ENCODE measurements at places on chromosomes 1 and 21. TPM values are rescaled to one million over a fixed set of nuclear protein-coding genes. Genes with fewer than 3 reads are reported as not detected.
A peak's percentile ranks its signal among the peaks of the same experiment; 100 is the strongest.

- no peak for DNase-seq
Measured at GRCh38 chr21:17393413-17393812, 119.4 kb upstream of the CXADR start.

DNA sequence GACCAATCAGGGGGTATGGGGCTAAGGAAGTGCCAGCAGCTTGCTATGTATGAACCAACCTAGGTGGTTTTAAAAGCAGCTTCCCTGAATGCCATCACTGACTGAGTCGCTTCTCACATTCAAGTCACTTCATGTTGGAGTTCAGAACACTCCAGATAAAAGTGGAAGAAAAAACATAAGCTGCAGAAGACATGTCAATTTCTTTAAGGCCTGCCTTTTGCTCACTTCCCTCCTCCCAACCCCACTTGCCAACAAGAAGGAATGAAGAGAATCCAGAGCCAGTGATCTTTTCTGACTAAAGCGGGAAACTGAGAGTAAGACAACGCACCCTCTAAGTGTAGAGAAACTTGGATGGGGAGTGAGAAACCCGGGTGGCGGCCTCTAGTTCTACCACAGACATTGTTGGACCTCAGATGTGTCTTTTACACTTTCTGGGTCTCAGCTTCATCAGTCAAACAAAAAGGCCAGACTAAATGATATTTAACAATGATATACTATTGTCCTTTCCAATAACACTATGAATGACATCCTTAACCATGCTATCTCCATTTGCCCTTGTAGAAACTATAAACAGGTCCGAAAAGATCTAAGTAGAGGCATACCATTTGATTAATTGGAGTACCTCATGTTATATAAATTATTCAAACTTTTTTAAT is 54.1 kb downstream of the LUZP1 start:
- DNase-seq: no peak

GRCh38 chr21:39647476-39647875 is 34.7 kb downstream of the B3GALT5 start:
- no peak for DNase-seq

The HHIPL2 gene
- 0.16 TPM for total RNA-seq

- DNase-seq: no peak
Measured at GRCh38 chr1:150171801-150172200, 22.1 kb downstream of the PLEKHO1 start.

GRCh38 chr1:243507672-243508302 is 251.9 kb downstream of the SDCCAG8 start:
- no peak for DNase-seq

The TNNI3K gene
- not detected for total RNA-seq

DNA sequence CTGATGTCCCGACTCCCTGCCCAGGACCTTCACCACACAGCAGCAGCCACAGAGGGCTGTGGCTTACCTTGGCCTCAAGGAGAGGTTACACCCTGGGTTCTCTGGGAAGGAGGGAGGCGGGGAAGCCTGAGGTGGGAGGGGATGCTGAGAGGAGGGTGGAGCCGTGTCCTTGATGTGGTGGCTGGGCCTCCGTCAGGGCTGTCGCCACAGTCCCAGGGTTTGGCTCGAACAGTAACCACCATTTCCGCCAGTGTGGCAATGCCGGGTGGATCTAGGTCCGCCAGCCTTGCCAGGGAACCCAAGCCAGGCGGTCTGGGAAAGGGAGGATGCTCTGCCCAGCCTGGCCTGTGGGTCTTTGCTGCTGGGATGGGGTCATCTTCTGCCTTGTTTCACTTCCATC is 18.4 kb upstream of the CDCA8 start:
- peak; percentile 67 for DNase-seq

DNA sequence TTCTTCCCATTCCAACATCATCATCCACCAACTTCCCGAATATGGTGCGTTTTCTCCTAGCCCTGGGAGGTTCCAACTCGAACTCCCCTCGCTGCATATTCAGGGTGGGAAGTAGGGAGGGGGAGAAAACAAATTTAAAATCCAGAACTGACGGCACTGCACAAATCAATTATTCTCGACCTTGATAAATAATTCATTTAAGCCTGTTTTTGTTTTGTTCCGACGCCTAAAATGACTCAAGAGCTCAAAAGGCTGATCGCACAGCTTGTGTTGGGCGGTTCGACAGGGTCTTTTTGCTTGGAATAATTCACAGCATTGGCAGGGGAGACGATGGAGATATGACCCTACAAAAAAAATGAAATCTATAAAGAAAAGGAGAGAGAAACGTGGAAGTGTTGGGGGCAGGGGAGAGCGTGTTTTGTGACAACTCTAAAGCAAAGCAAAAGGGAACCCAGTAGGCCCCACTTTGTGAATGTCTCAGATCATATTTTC is 3.1 kb upstream of the BARHL2 start:
- no peak for DNase-seq

The TMEM9 gene
- total RNA-seq: 13.2 TPM

The TEDDM1 gene
- not detected for total RNA-seq

DNA sequence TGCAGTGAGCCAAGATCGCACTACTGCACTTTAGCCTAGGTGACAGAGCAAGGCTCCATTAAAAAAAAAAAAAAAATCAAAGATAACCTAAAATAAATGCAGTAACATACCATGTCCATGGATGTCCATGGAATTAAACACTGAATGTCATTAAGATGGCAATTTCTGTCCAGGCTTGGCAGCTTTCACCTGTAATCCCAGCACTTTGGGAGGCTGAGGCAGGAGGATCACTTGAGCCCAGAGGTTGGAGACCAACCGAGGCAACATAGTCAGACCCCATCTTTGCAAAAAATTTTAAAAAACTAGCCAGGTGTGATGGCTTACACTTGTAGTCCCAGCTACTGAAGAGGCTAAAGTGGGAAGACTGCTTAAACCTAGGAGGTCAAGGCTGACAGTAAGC is 100.1 kb downstream of the RUSC1 start:
- no peak for DNase-seq

DNA sequence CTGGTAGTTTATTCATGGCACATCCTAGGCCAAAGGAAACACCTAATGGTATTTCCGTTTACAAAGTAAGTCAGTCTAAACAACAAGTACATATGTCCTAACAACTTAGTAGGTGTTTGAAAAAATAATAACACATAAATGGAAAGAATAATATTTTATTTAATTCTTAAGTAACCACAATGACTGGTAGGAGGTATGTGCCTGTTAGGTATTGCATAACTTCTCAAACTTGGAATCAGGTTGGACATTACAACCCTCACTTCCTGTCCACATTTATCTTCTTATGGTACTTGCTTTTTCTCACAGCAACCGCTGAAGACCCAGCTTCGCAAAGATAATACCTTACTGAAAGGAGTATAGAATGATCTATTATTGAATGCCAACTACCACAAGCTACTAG is 64.2 kb downstream of the VPS13D start:
- DNase-seq: no peak

GRCh38 chr1:6343506-6344405 is 49.8 kb downstream of the ACOT7 start:
- DNase-seq: peak; percentile 58

All from activated T-helper 1 cell treated with anti-CD3 and anti-CD28 coated beads, Interleukin-12 subunit alpha, Interleukin-12 subunit beta, Interleukin-2, Interleukin-4 antibody, amounts not matched to agents 30 ng/mL and 10 ng/mL and 1 ng/mL, durations not matched to agents 14 hours and 24 hours and 36 hours (primary cell).